SW480 (cell line): ENCODE measurements at places on chromosomes 5 and 9.
A peak's percentile ranks its signal among the peaks of the same experiment; 100 is the strongest.

GRCh38 chr5:57566914-57567313 is 84.3 kb upstream of the ACTBL2 start:
- no peak for DNase-seq

DNA sequence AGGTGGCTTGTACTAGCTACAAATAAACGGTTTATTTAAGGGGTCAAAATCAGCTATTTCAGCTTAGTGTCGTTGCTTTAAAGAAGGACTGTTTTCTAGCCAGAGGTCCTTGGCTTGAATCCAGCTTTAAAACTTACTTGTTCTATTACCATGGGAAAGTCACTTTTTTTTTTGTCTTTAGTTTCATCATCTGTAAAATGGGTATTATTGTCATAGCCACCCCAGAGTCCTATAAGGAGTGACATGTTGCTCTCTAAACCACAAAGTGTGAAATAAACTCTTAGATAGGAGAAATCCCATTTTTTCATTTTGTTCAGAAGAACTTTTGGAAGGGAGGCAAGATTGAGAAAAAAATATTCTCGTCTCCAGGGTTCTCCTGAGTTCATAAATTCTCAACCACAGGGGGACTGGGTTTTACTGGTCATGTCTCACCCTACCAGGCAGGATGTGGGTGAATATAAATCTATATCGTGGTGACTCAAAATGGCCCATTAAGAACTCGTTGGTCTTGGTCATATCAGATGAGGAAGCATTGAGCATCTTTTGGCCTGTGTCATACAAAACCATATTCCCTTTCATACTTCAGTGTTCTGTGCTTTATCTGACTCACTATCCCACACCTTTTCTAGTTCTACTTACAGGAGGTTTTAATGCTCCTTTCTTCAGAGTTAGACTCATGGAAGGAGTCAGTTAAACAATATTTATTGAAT is 202.7 kb upstream of the NR3C1 start:
- no peak for DNase-seq

DNA sequence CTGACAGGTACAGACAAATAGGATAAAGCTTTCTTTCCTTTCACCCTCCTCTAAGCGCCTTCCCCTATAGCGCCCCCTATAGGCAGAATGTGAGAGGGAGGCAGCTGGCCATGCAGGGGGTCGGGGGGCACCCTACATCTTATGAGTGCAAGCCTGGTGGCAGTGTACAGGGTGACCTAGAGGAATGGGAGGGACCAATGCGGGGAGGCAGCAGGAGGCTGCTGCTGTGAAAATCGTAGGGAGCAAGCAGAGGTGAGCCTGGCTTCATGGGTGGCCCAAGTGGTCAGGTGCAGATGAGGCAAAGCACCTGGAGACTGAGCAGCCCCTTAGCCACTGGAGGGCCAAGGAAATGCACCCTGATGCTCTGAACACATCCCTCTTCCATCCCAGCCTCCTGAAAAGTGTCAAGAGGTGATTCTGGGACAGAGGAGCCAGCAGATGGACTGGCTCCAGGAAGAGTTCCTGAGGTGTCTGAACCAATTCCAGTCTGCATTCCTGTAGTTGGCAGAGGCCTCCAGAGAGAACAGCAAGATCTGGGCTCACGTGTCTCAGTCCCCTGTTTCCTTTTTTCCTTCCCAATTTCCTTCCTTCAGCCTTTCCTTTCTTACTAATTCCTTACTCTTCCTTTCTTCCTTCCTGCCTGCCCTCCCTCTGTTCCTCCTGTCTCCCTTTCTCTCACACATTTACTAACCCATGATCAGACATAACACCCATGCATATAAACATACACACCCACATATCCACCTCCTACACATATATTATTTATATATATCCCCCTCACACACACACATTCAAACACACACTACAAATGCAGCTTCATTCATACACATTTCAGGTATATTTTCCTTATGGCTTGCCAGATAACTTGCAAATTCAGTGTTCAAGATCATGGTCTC is 32.8 kb upstream of the GALNT10 start:
- DNase-seq, result no peak

GRCh38 chr5:109695005-109695926 is 5.5 kb downstream of the MAN2A1 start:
- DNase-seq, result no peak

- no peak for DNase-seq
These were observed 34.5 kb downstream of the DAB2IP start for GRCh38 chr9:121685795-121686377.

DNA sequence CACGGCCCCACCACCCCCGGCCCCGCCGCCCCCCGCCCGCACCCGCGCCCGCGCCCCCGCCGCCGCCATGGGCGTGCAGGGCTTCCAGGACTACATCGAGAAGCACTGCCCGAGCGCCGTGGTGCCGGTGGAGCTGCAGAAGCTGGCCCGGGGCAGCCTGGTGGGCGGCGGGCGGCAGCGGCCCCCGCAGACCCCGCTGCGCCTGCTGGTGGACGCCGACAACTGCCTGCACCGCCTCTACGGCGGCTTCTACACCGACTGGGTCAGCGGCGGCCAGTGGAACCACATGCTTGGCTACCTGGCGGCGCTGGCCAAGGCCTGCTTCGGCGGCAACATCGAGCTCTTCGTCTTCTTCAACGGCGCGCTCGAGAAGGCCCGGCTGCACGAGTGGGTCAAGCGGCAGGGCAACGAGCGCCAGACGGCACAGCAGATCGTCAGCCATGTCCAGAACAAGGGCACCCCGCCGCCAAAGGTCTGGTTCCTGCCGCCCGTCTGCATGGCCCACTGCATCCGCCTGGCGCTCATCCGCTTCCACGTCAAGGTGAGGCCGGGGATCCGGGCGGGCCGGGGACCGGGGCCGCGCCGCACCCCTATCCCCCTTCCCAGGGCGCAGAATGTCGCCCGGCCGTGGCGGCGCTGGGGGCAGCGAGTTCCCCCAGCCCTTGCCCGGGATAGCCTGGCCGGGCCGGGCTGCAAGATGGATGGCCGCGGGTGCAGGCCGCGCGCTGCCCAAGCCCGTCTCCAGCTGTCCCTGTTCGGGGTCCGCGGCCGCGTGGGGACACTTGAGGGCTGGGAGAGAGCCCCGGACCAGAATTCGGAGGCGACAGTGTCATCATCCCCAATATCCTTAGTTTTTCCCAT is 594 bp downstream of the FAM120A start:
- DNase-seq, result peak; percentile 55

DNA sequence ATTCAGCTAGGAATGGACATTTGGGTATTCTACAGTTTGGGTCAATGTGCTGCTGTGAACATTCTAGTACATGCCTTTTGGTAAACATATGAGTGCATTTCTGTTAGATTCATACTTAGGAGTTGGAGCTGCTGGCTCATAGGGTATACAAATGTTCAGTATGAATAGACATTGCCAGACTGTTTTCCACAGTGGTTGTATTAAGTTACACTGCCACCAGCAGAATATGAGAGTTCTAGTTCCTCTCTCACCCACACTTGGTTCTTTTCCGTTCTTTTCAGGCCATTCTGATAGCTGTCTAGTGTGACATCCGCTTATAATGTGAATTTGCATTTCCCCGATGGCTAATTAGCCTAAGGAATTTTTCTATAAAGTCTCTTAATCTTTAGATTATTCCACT is 25.0 kb downstream of the STOM start:
- DNase-seq, result no peak

- DNase-seq, result peak; percentile 79
These were observed 10.2 kb downstream of the CMYA5 start for GRCh38 chr5:79699763-79700400.

- DNase-seq, result peak; percentile 59
These were observed 40.4 kb downstream of the ACTBL2 start for GRCh38 chr5:57442080-57442839.

DNA sequence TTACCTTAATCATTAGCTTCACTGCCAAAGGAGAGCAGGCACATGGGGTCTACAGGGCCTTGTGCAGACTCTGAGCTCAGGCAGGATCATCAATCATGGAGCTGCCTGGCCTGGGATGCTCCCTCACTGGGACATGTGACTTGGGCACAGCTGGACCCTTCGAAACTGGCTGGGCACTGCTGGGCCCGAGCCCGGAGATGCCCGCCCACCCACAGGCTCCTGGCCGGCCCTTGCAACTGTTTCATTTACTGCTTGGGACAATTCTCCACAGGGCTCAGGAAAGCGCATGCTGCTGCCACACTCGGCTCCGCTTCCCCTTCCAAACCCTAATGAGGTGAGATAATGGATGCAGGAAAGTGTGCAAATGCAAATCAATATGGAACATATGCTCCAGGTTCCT is 387.5 kb downstream of the TRIM36 start:
- no peak for DNase-seq

- DNase-seq, result peak; percentile 77
These were observed 752 bp upstream of the ANKH start for GRCh38 chr5:14872070-14872989.

DNA sequence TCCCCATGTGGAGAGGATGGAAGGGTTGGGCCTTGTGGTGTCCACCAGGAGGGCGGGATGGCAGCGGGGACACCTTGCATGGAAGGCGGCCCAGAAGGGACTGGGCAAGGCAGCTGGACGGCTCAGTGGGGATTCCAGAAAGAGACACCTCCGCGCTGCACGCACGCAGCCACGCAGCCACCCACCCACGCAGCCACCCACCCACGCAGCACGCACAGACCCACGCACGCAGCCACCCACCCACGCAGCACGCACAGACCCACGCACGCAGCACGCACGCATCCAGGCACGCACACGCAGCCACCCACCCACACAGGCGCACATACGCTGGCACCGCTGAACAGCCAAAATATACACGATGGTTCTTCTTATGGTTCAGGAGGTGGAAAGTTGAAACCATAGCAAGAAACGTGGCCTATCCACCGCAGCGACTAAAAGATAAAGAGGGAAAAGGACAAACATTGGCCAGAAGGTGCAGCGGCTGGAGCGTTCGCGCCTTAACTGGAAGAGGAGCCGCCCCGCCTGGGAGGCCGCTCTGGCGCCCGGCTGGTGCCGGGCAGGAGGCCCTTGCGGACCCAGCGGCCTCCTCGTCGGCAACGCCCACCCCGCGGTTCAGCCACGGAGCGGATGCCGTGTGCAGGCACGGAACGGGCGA is 22.2 kb upstream of the EXOC3 start:
- no peak for DNase-seq

DNA sequence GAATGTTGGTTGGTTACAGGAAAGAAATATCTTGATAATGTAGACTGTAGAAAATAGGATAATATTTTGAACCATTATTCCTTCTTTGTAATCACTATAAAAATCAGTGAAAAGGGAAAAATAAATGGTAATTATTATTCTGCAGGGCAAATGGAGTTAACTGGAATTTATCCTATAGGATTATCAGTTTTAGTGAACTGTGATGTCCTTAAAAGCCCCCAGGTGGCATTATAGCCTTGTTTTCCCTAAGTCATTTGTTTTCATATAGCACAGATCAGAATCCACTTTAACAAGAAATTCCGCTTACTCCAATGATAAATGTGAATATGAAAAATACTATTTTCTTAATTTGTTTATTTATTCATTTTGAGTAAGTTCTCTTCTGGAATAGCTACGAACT is 26.2 kb upstream of the WDR41 start:
- DNase-seq, result peak; percentile 46

DNA sequence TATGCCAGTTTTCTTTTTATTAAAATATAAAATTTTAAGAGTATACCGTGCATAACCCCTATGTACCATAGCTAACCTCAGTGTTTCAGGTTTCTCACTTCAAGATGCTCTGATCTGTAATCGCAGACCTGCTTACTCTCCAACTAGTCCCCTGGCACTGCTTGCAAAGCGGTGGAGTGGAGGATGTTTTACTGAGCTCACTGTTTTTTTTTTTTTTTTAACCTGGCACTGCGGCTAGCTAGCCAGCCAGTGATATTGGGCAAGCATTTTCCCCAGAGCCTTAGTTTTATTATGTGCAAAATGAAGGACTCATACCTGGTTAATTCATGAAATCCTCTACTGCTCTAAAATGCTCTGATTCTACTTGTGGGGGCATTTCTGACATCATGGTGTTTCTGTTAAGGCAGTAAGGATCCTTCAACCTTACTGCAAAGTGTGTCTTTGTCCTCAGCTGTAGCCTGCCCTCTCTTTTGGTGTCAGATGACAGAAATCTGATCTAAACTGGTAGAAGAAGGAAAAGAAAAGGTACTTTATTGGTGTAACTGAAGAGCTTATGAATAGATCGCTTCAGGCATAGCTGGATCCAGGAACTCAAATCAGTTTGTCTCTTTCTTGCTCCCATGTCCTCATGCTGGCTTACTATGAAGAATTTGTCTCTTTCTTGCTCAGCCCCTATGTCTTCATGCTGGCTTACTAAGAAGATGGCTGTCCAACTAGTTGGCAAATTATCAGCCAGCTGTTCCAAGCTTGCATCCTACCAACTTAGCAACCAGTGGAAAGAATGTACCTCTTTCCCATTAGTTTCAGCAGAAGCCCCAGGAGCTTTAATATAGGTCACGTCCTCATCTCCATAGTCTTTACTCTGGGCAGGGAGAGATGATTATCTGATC is 59.8 kb downstream of the DOCK2 start:
- no peak for DNase-seq

DNA sequence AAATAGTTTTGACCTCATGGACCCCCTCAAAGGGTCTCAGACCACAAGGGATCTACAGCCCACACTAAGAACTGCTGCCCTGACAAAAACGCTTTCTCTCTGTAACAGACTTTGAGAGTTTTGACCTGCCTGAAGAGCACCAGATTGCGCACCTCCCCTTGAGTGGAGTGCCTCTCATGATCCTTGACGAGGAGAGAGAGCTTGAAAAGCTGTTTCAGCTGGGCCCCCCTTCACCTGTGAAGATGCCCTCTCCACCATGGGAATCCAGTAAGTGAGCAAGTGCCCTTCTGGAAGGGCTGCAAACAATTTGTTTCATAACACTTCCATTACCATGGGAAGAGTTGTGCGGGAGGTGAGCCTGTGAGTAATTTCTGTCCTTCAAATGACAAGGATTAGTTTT is 6.0 kb downstream of the PTTG1 start:
- no peak for DNase-seq

DNA sequence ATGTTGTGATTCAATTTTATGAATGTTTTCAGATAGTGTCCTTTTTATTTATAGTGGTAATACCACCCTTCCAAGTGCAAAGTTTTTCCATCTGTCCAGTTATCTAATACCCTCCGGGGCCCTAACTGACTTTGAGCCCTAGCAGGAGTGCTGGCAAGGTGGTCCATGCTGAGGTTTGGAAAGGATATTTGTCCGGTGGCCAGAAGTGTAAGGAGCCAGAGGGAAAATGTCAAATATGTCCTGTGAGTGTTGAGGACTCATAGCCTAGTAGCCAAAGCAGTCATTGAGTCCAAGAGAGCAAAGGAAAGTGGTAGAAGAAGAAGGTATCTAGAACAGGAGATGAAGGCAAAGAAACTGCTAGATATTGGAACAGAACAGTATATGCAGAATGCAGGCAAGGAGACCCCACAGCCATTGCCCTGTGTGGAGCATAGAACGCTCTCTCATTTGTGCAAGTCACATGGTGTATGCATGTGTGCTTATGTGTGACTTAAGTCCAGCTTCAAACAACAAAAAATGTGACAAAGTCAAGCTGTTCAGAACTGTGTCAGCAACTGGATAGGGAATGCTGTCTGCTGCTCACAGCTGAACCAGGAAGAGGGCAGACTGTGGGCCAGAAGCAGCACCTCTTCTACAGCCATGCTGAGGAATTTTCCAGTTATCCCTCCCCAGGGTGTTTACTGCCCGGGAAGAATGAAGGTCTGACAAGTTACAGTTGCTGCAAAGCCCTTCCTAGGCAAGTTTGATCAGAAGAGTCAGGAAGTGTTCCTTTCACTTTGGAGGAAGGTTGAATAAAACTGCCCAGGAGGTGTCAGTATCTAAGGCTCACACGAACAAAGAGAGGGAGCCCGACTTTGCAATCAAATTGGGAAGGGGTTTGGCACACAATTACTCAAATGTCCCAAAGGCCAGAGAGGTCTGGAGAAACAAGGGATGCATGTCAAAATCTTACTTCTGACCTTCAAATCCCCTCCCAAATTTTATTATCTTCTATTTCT is 463.3 kb upstream of the DMAC1 start:
- no peak for DNase-seq
